ENCODE measurements at places on chromosomes 16 and 17. TPM values are rescaled to one million over a fixed set of nuclear protein-coding genes. Genes with fewer than 3 reads are reported as not detected.

DNA sequence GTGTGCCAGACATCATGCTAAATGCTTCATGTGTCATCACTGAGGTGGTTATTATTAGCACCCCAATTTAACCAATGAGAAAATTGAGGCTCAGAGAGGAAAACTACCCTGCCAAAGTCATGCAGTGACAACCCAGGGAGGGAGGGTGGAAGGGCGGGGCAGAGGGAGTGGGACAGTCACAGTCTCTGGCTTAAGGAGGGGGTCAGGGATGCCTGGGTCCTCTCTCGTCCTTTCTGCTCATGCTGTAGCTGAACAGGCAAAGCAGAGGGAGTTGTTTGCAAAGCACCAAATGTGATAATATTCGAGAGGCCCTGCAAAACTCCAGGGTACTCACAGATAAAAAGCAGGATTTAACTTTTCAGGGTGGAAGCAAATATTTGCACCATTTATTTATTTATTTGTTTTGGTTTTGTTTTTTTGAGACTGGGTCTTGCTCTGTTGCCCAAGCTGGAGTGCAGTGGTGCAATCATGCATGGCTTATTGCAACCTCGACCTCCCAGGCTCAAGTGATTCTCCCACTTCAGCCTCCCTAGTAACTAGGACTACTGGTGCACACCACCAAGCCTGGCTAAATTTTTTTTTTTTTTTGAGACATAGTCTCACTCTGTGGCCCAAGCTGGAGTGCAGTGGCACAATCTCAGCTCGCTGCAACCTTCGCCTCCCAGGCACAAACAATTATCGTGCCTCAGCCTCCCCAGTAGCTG lies 47.9 kb upstream of the NKD1 start:
- DNase-seq: no peak
- no peak overlapping the region for H3K27ac ChIP-seq
- peaks cover 7% of the 10 kb centered on the region for H3K27me3 ChIP-seq
- H3K36me3 ChIP-seq: no peaks in the 10 kb centered on the region
- peaks cover 8% of the 10 kb centered on the region for H3K4me1 ChIP-seq

DNA sequence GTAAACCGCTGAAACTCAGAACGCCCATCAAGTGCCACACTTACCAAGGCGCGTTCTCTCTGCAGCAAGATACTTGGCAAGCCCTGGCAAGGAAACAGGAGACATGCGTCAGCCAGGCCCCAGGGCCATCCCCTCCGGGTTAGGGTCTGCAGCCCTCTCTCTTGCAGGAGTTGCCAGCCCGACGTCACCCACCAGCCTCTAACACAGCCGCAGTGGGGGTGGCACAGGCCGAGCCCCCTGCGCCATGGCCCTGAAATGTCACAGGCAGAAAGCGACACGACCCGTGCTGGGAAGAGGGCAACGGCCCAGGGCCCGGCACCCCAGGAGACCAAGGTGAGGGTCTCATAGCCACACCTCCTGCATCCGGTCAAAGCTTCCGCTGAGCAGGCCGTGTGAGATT lies 21.9 kb downstream of the ELAC2 start:
- no peak overlapping the region for H3K4me3 ChIP-seq
- H3K4me1 ChIP-seq: no peaks in the 10 kb centered on the region
- no peak overlapping the region for H3K27ac ChIP-seq
- no peaks in the 10 kb centered on the region for H3K27me3 ChIP-seq

GRCh38 chr17:68458260-68459036 lies 1.2 kb upstream of the WIPI1 start:
- DNase-seq: no peak
- H3K4me3 ChIP-seq: peak overlapping the region; percentile 56
- peaks cover 4% of the 10 kb centered on the region for H3K36me3 ChIP-seq
- peaks cover 21% of the 10 kb centered on the region for H3K4me1 ChIP-seq
- H3K27ac ChIP-seq: peak overlapping the region; percentile 91
- H3K27me3 ChIP-seq: no peaks in the 10 kb centered on the region

GRCh38 chr17:51763058-51763457 lies 395.5 kb downstream of the CA10 start:
- H3K27me3 ChIP-seq: no peaks in the 10 kb centered on the region
- no peaks in the 10 kb centered on the region for H3K4me1 ChIP-seq
- H3K36me3 ChIP-seq: no peaks in the 10 kb centered on the region
- no peak overlapping the region for H3K27ac ChIP-seq
- no peak for DNase-seq

- no peaks in the 10 kb centered on the region for H3K27me3 ChIP-seq
- no peak within 1 kb of the TSS for H3K4me3 ChIP-seq
- no peaks in the 10 kb centered on the region for H3K36me3 ChIP-seq
- peak within 1 kb of the TSS; percentile 79 for H3K27ac ChIP-seq
These were observed at the start of gene CETP for GRCh38 chr16:56961851-56962281. TSS of gene CETP (plus strand) at chr16:56961950. CDS start at chr16:56961980, 30 bp downstream.

- H3K36me3 ChIP-seq: peaks cover 26% of the 10 kb centered on the region
- peak overlapping the region; percentile 48 for H3K4me3 ChIP-seq
- H3K27me3 ChIP-seq: no peaks in the 10 kb centered on the region
- H3K27ac ChIP-seq: peak overlapping the region; percentile 85
These were observed 5.9 kb downstream of the UBALD2 start for GRCh38 chr17:76270770-76271668.

GRCh38 chr16:1054660-1055556 lies 17.6 kb upstream of the SSTR5 start:
- H3K27me3 ChIP-seq: peaks cover 6% of the 10 kb centered on the region
- no peaks in the 10 kb centered on the region for H3K36me3 ChIP-seq
- peak; percentile 87 for DNase-seq
- H3K4me1 ChIP-seq: peaks cover 75% of the 10 kb centered on the region
- H3K27ac ChIP-seq: peak overlapping the region; percentile 20

- DNase-seq: no peak
- H3K4me3 ChIP-seq: no peak overlapping the region
- H3K27me3 ChIP-seq: no peaks in the 10 kb centered on the region
- H3K4me1 ChIP-seq: peaks cover 19% of the 10 kb centered on the region
- H3K36me3 ChIP-seq: peaks cover 3% of the 10 kb centered on the region
These were observed 34.7 kb downstream of the ADCY7 start for GRCh38 chr16:50300942-50301625.

DNA sequence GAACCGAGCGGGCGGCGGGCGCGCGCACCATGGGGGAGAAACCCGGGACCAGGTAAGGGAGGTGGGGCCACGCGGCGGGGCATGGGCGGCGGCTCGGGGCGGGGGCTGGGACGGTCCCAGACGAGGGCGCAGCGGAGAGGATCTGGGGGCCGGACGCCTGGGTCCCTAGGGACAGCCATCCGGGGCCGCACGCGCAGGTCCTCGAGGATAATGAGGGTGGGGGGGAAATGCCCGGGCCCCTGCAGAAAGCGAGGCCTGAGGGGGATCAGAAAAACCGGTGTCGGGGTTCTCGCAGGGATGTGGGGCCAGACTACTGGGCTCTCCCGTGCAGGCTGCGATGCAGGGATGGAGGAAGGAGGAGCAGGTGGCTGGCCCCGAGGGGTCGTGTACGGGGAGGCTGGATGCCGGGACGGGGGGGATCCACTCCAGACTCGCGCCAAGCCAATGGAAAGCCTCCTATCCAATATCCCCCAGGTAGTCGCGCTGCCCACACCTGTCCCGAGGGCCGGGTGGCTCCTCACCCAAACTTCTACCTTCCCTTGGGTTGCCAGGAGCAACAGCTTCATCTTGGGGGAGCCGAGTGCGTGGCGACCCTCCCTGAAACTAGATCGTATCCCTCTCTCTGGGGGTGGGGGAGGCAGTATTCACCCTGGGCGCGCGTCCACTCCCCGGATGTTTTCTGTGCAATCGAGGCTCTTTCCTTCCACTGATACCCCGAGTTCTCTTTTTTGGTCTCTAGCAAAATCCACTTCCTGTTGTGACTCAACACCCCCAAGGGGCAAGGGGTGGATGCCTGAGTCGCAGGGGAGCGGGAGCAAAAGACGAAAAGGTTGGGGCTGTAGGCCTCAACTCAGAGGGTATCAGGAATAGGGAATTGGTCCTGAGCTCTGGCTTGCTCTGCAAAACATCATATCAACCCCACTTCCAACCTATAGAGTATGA lies 532 bp downstream of the ARRB2 start:
- H3K27ac ChIP-seq: peak overlapping the region; percentile 73
- H3K36me3 ChIP-seq: peaks cover 4% of the 10 kb centered on the region
- H3K4me1 ChIP-seq: peaks cover 24% of the 10 kb centered on the region
- no peaks in the 10 kb centered on the region for H3K27me3 ChIP-seq

- peaks cover 37% of the 10 kb centered on the region for H3K36me3 ChIP-seq
- DNase-seq: no peak
These were observed 9.8 kb downstream of the SLC35B1 start for GRCh38 chr17:49698005-49698404.

DNA sequence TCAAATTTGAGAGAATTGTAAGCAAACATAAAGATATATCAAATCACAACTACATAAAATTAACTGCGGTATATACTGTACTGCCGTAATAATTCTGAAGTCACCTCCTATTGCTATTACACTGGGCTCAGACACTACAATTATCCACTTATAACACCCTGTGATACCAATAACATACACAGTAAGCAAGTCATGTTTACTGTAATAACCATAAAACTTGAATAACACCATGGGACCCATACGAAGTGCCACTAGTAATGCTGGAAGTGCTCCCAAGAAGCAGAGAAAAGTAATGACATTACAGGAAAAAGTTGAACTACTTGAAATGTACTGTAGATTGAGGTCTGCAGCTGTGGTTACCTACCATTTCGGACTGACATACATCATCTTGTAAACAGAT lies 24.0 kb downstream of the CMC2 start:
- no peaks in the 10 kb centered on the region for H3K27me3 ChIP-seq
- H3K27ac ChIP-seq: no peak overlapping the region
- DNase-seq: no peak
- no peak overlapping the region for H3K4me3 ChIP-seq
- no peaks in the 10 kb centered on the region for H3K4me1 ChIP-seq
- H3K36me3 ChIP-seq: peaks cover 12% of the 10 kb centered on the region

DNA sequence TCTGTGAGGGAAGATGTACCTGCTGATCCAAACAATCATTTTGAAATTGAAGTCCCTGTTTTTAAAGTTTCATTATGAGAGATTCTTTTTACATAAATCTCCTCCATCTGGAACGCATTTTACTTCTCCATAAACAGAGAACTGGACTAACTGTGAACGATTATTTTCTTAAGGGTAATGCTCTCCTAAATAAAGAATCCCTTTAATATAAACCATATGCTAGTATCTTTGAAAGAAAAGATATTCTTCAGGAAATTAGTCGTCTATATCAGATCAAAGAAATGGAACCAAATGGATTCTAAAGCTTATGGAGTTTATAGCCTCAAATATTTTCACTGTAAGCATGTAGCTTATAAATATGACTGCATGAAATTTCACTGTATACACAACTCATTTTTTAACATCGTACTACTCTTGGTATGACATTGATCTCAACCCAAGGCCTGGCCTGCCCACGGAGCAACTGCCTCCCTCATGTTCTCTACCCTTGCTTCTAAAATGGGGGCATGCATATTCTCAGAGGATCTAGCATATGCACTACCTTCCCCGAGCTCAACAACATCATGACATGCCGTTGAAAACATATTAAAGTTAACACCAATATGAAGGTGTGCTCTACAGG lies 66.4 kb downstream of the MYH10 start:
- no peak overlapping the region for H3K27ac ChIP-seq
- H3K4me3 ChIP-seq: no peak overlapping the region
- H3K27me3 ChIP-seq: no peaks in the 10 kb centered on the region

DNA sequence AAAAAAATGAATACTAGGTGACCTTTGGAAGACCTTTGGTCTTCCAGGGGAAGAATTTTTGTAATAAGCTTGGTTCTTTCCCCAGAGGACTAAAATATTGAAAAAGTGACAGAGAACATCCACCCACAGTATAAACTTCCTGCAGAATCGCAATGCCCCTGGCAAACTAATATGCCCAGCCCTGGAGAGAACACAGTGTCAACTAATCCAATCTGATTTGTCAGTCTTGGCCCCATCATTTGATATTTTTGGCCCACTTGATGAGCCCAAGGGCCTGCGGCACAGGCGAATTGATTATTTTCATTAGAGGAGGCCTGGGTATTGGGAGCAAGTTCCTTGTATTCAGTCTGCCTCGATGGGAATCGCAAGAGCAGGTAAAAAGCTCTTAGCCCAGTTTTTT lies 98.4 kb downstream of the MAP2K6 start:
- no peaks in the 10 kb centered on the region for H3K27me3 ChIP-seq
- H3K4me3 ChIP-seq: no peak overlapping the region
- H3K36me3 ChIP-seq: peaks cover 4% of the 10 kb centered on the region
- H3K4me1 ChIP-seq: no peaks in the 10 kb centered on the region
- H3K27ac ChIP-seq: no peak overlapping the region

GRCh38 chr16:11682655-11683096 lies 14.4 kb downstream of the SNN start:
- peaks cover 53% of the 10 kb centered on the region for H3K4me1 ChIP-seq
- DNase-seq: peak; percentile 67
- H3K4me3 ChIP-seq: no peak overlapping the region
- no peaks in the 10 kb centered on the region for H3K27me3 ChIP-seq
- peak overlapping the region; percentile 66 for H3K27ac ChIP-seq

- no peaks in the 10 kb centered on the region for H3K27me3 ChIP-seq
- H3K4me1 ChIP-seq: no peaks in the 10 kb centered on the region
- H3K27ac ChIP-seq: no peak overlapping the region
These were observed 12.0 kb downstream of the CDK12 start for GRCh38 chr17:39473310-39473709.

DNA sequence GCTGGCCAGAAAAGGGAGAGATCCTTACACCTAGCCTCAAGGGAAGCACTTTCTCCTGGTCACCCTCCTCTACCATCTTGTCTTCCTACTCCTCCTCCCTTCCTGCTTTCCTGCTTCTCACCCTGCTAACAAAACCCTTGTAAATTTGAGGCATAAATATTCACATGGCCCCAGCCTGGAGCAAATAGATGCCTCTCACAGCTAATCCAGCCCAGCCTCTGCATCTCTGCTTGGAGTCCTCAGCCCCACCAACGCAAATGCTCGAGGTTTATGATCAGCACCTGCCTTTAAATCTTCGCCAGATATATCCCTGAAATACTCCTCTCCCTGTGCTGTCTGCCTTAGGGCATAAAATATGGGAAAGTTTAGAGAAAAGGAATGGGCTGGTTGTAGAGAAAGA lies 205.2 kb upstream of the CDH5 start:
- no peak for DNase-seq
- H3K4me1 ChIP-seq: peaks cover 18% of the 10 kb centered on the region
- no peaks in the 10 kb centered on the region for H3K27me3 ChIP-seq
- no peak overlapping the region for H3K27ac ChIP-seq
- H3K4me3 ChIP-seq: no peak overlapping the region
- no peaks in the 10 kb centered on the region for H3K36me3 ChIP-seq

NXPH3 gene
- 1.7 TPM for polyA plus RNA-seq

RILP gene
- polyA plus RNA-seq: 4.3 TPM

CCNF gene
- polyA plus RNA-seq: 6.5 TPM

KCNH4 gene
- polyA plus RNA-seq: not detected

CHST4 gene
- polyA plus RNA-seq: not detected

GCGR gene
- polyA plus RNA-seq: not detected

TNFAIP1 gene
- polyA plus RNA-seq: 31.9 TPM

CCL8 gene
- 0.95 TPM for polyA plus RNA-seq

KRTAP4-1 gene
- not detected for polyA plus RNA-seq

QPRT gene
- 76.1 TPM for polyA plus RNA-seq

CTRB2 gene
- not detected for polyA plus RNA-seq

SHISA9 gene
- 0.18 TPM for polyA plus RNA-seq

SBK1 gene
- 17.9 TPM for polyA plus RNA-seq
